NCI-H1092 treated with DMSO at 0.1 percent for 48 hours (cell line): ENCODE measurements at places on chromosomes 16 and 17.

DNA sequence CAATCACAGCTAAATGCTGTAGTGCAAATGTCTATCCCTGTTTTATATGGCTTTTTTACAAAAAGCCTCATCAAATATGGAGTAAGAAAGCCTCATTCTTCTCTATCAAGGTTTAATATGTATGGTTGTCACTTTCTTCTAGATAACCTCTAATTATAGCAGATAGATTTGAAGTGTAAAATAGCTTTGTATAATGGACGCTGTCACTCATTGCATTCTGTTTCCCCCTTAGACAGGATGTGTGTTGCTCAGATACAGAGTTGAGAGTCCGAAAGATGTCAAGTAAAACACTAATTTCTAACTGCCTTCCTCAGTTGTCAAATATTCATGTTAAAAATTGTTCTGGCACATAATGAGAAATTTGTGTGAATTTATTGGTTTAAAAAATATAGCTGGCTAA lies 88.0 kb downstream of the NLK start:
- DNase-seq = no peak

GRCh38 chr16:84726669-84727467 lies 27.1 kb downstream of the USP10 start:
- DNase-seq = no peak

DNA sequence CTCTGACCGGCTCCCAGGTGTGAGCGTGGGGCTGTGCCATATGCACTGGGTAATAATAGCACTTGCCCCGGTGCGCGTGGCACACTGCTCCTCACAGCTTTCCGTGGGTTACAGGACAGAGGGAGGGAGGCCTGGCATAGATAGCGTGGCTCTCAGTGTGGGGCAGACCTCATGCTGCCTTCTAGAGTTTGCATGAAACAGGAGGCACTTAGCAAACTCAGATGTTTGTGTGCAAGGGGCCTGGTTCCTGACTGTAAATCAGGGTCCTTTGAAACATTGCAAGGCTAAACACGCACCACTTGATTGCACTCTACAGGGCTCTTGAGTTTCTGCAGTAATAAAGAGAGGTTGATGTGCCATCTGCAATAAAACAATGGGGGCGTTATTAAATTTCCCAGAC lies 101.7 kb downstream of the RPTOR start:
- peak; percentile 79 for DNase-seq

GRCh38 chr17:79937391-79938335 lies 98.0 kb downstream of the TBC1D16 start:
- DNase-seq = no peak

- no peak for DNase-seq
These were observed 15.3 kb upstream of the TRIM37 start for GRCh38 chr17:59121901-59122480.

- DNase-seq = no peak
These were observed 10.9 kb downstream of the JPT2 start for GRCh38 chr16:1688807-1689560.

DNA sequence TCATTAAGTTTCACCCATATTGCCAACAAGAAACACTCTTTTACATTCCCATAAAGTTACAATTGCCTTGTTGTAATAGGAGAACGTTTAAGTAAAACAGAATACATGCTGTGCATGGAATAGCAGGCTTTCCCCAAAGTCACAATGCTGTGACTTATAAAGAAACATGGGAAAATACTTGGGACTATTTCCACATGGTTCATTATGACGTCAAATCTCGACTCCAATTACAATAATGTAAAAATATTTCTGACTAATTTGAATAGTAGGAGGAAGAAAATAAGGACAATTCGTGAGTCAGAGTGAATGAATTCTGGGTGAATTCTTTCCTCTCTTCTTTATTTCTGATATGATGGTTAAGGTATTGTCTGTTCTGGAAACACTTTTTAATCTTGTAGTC lies 52.8 kb downstream of the CDH11 start:
- no peak for DNase-seq

- no peak for DNase-seq
These were observed 58.2 kb downstream of the CYLD start for GRCh38 chr16:50800074-50800473.

- DNase-seq = no peak
These were observed 145.1 kb upstream of the NOG start for GRCh38 chr17:56448371-56448770.

GRCh38 chr16:30087181-30087898 lies 4.4 kb downstream of the TBX6 start:
- no peak for DNase-seq

DNA sequence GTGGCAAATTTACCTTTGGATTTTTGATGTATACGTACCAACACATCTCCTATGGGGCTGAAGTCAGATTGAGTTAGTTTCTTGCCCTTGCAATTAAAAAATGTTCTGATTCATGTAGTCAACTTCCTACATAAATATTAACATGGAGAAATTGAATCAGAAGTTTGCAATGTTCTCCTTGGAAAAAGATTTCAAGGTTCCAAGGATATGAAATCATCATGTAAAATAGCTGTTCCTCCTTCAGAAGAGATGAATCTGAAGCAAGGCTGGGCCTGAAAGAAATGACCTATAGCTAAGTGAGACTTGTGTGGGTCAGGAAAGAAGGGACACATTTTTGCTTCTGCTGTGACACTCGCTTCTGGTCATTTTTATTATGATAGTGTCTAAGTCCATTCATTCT lies 131.7 kb downstream of the RGS9 start:
- no peak for DNase-seq

DNA sequence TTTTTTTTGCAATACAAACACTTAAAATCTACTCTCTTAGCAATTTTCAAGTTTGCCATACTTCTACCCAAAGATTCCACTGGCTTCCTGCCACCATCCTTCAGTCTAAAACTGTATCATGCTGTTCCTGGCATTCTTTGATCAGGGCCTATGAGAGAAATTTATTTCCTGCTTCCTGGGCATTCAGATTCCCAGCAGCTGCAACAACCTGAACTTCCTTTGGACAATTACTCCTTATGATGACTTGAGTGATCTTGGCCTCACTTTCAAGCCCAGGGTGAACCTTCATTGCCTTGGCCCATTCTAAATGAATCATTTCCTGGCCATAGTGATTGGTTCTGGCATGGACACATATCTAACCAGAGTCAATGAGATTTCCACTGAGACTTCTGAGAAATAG lies 18.0 kb upstream of the MON1B start:
- no peak for DNase-seq

GRCh38 chr16:3623642-3624041 lies 12.2 kb upstream of the SLX4 start:
- no peak for DNase-seq

DNA sequence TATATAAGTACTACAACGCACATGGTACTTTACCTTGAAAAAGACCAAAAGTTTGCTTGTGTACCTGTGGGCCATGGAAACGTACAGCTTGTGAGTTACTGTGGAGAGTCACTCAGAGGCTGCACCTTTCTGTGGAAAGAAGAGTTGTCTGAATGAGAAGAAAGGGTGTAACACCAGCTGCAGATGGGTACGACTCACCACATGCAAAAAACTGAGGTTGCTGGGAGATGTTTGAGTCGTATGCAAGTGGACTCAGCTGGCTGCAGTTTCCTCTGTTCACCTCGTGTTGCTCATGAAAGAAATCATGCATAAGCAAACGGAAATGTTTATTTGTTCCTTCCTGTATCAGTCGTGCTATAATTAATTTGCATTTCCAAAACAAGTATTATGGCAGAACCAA lies 22.4 kb upstream of the DYNLRB2 start:
- no peak for DNase-seq

DNA sequence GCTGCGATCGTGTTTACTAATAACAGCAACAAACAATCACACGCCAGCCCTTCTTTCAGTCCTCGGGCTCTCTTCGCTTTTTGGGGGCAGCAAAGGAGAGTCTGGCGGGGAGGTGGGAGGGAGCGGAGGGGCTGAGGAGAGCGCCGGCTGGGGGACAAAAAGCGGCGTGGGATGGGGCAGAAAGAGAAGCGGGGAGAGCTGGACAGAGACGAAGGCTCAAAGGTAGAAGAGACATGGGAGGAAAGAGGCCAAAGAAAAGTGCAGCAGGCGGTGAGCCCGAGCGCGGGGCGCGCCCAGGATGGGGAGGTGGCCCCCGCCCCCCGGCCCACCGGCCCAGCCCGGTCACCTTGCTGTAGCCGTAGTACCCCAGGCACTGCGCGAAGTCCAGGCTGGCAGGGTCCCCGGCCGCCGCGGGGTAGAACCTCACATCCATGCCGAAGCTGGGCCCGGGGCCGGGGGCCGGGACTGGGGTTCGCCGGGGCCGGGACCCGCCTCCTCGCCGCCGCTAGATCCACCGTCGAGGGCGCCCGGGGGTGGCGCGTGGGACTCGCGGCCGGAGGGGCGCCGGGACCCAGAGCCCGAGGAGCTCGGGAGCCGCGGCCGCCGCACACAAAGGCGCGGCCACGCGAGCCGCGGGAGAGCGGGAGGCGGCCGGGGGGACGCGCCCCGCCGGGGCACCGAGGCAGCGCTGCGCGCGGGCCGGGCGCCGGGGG lies 496 bp downstream of the TOX3 start:
- peak; percentile 21 for DNase-seq

DNA sequence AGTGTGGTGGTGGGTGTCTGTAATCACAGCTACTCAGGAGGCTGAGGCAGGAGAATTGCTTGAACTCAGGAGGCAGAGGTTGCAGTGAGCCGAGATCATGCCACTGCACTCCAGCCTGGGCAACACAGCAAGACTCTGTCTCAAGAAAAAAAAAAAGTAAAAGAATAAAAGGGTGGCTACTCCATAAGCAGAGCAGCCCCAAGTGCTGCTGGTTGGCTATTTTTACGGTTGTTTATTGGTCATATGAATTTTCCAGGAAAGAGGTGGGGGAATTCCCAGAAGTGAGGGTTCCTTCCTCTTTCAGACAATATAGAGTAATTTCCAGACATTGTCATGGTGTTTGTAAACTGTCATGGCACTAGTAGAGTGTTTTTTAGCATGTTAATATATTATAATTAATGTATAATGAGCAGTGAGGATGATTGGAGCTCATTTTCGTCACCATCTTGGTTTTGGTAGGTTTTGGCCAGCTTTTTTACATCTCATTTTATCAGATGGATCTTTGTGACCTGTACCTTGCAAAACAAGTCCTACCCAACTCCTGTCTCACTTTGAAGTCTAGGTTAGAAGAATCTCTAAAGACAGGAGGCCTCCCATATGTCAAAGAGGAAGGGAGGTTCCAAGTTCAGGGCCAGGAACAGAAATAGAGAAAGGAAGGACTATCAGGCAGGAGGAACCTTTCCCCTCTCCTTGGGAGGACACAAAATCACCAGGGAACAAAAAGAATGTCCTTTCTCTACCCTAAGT lies 39.1 kb downstream of the HOXB1 start:
- no peak for DNase-seq

GRCh38 chr17:51481370-51481769 lies 221.0 kb downstream of the UTP18 start:
- DNase-seq = no peak

- no peak for DNase-seq
These were observed 11.7 kb upstream of the CD300LD start for GRCh38 chr17:74603746-74604145.

GRCh38 chr17:8691931-8692330 lies 52.7 kb downstream of the CCDC42 start:
- DNase-seq = no peak

DNA sequence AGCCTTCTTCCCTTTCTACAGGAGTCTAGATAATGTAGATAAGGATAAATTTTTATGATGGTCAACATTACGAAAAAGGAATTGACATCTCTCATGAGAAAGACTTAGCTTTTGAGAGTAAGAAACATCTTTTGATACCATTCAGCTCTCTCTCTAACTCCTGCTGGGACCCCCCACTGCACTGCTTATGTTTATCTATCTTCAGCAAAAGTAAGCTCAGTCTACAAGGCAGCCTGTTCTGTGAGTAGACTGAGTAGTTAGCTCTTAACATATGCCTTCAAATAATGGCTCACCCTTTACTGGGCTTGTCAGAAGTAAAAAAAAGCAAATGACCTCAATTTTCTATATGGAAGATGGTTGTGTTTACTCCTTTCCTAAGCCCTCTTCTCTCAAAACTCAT lies 372.2 kb upstream of the CDH11 start:
- no peak for DNase-seq

DNA sequence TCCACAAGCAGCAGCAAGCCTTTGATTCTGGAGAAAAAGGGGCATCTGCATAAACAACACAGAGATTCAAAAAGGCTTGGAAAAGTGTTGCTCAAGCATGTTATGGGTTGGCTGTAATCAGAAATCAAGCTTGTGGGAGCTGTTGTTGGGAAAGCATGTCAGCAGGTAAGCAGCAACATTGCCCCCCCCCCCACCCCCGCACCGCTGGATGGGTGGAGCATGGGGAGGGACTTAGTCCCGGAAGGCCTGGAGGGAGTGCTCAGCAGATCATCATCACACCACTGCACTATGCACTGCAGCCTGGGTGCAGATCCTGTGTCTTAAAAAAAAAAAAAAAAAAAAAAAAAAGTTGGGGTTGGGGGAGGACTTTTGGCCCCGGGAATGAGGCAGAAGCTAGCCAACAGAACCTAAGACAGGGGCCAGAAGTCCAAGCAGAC lies 16.8 kb upstream of the AKAP1 start:
- DNase-seq = no peak

DNA sequence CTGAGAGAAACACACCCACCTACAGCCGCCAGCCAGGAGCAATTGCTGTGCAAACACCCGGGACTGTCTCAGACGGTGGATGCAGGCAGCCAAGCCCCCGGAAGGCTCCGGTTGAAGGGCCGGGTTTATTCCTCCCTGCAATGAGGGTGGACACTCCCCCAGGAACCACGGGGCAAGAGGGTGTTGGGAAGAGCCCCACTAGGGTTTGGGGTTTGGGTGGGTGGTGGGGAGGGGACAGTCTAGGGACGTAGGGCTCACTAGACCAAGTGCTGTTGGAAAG lies 19.2 kb downstream of the JPH3 start:
- DNase-seq = no peak

DNA sequence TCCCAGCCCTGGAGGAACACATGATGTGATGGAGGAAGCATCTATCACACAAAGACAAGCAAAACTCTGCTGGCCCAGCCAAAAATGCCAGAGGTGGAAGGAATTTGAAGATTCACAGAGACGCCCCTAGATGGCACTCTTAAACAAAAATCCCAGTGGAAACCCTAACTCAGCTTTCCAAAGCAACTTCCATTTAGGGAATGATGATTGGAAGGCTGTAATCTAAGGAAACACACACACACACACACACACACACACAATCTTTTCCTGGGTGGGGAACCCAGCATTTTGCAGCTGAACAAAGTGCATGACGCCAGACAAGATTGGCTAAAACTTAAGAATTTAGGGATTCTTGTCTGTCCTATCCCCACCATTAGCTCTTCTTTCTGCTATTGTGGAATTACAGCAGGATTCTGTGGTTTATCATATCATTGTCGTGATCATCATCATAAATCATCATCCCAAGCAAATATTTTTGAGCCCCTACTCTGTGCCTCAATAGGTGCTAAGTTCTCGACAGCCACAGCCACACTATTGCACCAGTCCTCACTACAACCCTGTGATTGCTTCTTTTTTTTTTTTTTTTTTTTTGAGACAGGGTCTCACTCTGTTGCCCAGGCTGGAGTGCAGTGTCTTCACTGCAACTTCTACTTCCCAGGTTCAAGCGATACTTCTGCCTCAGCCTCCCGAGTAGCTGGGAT lies 1.6 kb upstream of the LDAF1 start:
- peak; percentile 40 for DNase-seq
